Vagina (tissue), 2 donors: ENCODE measurements at places on chromosomes 3 and 15. TPM values are rescaled to one million over a fixed set of nuclear protein-coding genes. Genes with fewer than 3 reads are reported as not detected.

The CYP1A1 gene
- total RNA-seq = 1.5 TPM

The ZNF662 gene
- 6.6 TPM for total RNA-seq

The SPG21 gene
- total RNA-seq = 62.6 TPM

DNA sequence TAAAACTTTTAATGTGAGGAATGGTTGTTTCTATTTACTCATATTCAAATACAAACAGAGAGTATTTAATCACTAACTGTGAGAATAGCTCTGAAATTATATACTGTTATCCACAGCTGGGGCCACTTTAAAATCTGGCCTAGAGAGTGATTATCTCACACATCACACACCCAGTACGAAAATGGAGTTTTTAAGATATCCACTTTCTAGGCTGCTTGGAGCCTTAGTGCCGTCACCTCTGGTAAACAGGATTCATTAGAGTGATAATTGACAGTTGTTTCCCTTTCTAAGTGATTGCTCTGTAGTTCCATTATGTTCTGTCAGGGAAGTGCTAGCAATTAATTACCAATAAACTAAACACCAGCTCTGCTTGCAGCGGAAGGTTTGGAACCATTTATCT, 942.4 kb downstream of the FHIT start:
- no peaks in the 10 kb centered on the region for H3K36me3 ChIP-seq
- H3K4me1 ChIP-seq = no peaks in the 10 kb centered on the region
- no peaks in the 10 kb centered on the region for H3K27me3 ChIP-seq
- DNase-seq = no peak
- no peak overlapping the region for H3K27ac ChIP-seq

The EPHA6 gene
- 1.2 TPM for total RNA-seq

The ROPN1 gene
- total RNA-seq = not detected

DNA sequence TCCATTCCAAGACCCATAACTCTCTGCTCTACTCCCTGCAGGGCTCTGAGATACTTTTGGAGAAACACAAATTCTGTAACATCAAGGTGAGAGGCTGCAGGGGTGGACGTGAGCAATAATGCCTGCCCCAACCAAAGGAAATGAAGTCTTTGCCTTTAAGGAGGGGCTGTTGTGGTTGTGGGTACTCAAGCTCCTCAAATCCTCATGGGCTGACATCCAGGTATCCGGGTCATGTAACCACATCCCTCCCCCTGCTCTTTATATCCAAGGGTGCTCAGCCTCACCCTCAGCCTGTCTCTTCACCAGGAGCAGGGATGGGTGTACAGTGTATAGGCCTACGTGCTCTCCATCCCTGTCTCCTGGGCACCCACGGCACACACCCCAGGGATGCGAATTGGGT, 32.3 kb downstream of the NOX5 start:
- no peak for DNase-seq
- no peaks in the 10 kb centered on the region for H3K4me1 ChIP-seq
- no peaks in the 10 kb centered on the region for H3K27me3 ChIP-seq

- no peak overlapping the region for H3K27ac ChIP-seq
- no peak overlapping the region for H3K4me3 ChIP-seq
- no peak for DNase-seq
- H3K4me1 ChIP-seq = peaks cover 14% of the 10 kb centered on the region
- no peaks in the 10 kb centered on the region for H3K36me3 ChIP-seq
These were observed 42.6 kb downstream of the SLCO2A1 start for GRCh38 chr3:133987136-133987535.

- no peak overlapping the region for H3K27ac ChIP-seq
- H3K4me3 ChIP-seq = no peak overlapping the region
- peak; percentile 79 for DNase-seq
- H3K27me3 ChIP-seq = no peaks in the 10 kb centered on the region
These were observed 35.7 kb upstream of the PRR20G start for GRCh38 chr3:127323581-127323980.

DNA sequence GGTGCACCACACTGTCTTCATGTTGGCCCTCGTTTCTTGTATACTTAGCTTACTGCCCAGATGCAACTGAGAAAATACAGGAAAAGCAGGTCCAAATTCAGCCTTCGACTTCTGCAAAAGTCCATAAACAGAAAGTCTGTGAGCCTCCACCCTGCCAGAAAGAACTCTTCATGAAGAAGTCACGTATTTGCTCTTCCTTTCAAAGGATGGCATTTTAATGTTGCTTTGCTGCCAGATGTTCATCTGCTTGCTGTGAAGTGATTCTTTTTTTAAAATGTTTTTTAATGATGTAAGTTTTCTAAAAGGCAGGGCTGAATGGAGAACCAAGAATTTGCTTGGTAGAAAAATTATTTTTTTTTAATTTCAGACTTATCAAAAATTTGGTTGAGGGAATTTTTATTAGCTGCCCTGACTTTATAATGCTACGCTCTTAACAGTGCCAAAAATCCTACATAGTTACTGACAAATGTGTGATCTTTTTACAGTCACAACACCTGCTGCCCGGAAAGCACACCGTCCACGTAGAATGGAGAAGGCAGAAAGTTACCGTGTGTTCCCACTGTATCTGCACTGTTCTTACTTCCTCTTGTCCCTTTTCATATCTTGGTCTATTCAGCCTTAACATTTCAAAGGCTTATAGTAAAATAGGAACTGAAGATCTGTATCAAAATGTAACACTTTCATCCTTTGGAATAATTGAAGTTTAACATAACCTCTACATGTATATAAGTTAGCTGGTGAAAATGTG, 136.3 kb downstream of the LRRC28 start:
- H3K27me3 ChIP-seq = no peaks in the 10 kb centered on the region
- H3K27ac ChIP-seq = no peak overlapping the region
- peaks cover 12% of the 10 kb centered on the region for H3K4me1 ChIP-seq
- no peak for DNase-seq

DNA sequence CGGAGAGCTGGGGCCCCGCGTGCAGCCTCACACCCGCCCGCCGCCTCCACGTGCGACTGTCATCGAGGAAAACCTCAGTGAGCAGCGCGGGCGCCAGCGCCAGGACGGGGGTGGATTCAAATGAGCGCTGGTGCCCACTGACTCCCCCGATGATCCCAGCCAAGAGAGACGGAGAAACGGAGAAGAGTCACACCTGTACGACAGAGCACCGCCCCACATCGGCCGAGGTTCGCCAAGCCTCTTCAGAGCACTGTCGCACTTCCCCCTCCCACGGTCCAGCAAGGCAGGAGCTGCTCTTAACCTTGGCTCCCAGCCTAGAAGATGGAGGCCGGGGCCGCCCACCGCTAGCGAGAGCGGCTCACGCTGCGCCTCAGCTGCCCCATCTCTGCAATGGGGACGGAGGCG, 130.9 kb upstream of the IQSEC1 start:
- peaks cover 7% of the 10 kb centered on the region for H3K4me1 ChIP-seq
- no peak for DNase-seq
- H3K27me3 ChIP-seq = no peaks in the 10 kb centered on the region
- no peak overlapping the region for H3K27ac ChIP-seq
- H3K4me3 ChIP-seq = no peak overlapping the region

The PLD1 gene
- 35.6 TPM for total RNA-seq

DNA sequence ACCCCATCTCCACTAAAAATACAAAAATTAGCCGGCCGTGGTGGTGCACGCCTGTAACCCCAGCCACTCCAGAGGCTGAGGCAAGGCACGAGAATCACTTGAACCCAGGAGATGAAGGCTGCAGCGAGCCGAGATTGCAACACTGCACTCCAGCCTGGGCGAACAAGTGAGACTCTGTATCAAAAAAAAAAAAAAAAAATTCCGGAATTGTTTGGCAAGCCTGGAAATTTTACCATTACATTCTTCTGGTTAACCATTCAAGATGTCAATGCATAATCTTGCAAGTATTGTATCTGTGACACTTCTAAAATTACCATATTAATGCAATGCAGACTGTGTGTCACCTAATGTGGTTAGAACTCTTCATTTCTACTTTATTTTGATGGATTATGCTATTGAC, 67.0 kb downstream of the CSNK1G1 start:
- no peak for DNase-seq
- no peak overlapping the region for H3K4me3 ChIP-seq
- no peak overlapping the region for H3K27ac ChIP-seq
- no peaks in the 10 kb centered on the region for H3K27me3 ChIP-seq
- no peaks in the 10 kb centered on the region for H3K36me3 ChIP-seq

The ZNF501 gene
- 2.7 TPM for total RNA-seq

The ITIH1 gene
- total RNA-seq = 0.98 TPM

- H3K36me3 ChIP-seq = no peaks in the 10 kb centered on the region
- no peak for DNase-seq
- no peaks in the 10 kb centered on the region for H3K27me3 ChIP-seq
- no peaks in the 10 kb centered on the region for H3K4me1 ChIP-seq
- H3K4me3 ChIP-seq = no peak overlapping the region
These were observed 123.7 kb downstream of the SMAD6 start for GRCh38 chr15:66825731-66826130.

The KLHL40 gene
- total RNA-seq = not detected

DNA sequence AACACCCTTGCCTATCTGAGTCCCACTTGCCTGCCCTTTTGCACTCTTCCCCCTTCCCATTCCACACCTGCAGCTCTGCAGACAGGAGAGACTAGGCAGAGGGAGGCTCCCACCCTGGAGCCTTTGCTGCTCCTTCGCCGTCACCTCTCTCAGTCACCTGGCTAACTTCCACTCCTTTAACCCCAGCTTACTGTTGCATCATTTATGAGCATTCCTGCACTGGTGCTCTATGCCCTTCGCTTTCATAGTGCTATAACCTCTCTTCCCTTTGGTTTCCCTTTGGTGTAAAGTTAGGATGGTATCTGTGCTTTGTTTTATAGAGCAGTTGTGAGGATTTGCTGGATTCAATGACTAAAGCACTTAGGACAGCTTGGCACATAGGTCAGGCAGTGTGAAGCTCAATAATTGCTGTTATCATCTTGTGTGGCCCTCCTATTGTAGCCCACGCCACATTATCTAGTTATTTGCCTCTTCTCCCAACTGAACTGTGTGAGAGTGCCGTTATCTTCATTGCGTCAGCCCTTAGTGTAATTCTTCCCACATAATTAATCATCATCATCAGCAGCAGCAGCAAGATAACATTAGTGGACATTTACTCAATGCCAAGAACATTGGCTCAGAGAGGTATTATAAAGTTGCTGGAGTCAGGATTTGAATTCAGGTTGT, 253.9 kb downstream of the CACNA2D3 start:
- no peaks in the 10 kb centered on the region for H3K36me3 ChIP-seq
- no peaks in the 10 kb centered on the region for H3K27me3 ChIP-seq
- H3K4me1 ChIP-seq = no peaks in the 10 kb centered on the region
- no peak for DNase-seq
- H3K4me3 ChIP-seq = no peak overlapping the region

The BCHE gene
- 2.9 TPM for total RNA-seq

The C3orf80 gene
- total RNA-seq = not detected

DNA sequence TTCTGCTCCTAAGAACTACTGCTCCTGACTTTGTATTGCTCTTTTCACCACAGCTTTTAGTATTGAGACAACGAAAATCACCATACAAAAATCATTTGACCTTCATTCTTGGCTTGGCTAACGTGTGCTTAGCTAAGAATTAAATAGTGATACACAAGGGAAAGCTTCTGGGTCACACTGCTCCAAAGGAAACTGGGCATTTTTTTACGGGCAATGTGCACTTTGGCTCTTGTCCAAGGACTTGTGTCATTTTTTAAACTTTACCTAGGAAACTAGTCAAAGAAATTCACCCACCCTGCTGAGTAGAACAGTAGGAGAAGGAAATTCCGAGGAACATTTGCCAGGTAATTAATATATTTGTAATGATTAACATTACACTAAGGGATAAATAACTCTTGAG, 19.8 kb downstream of the WDR72 start:
- H3K27ac ChIP-seq = no peak overlapping the region
- H3K27me3 ChIP-seq = no peaks in the 10 kb centered on the region
- H3K4me3 ChIP-seq = no peak overlapping the region
- H3K36me3 ChIP-seq = no peaks in the 10 kb centered on the region

The CCR8 gene
- total RNA-seq = not detected

The ASB14 gene
- total RNA-seq = not detected

The WDR93 gene
- not detected for total RNA-seq

- peaks cover 25% of the 10 kb centered on the region for H3K4me1 ChIP-seq
- H3K36me3 ChIP-seq = no peaks in the 10 kb centered on the region
- H3K27me3 ChIP-seq = no peaks in the 10 kb centered on the region
- no peak overlapping the region for H3K27ac ChIP-seq
- no peak overlapping the region for H3K4me3 ChIP-seq
- DNase-seq = no peak
These were observed 17.2 kb downstream of the ZNF710 start for GRCh38 chr15:90018216-90018831.

DNA sequence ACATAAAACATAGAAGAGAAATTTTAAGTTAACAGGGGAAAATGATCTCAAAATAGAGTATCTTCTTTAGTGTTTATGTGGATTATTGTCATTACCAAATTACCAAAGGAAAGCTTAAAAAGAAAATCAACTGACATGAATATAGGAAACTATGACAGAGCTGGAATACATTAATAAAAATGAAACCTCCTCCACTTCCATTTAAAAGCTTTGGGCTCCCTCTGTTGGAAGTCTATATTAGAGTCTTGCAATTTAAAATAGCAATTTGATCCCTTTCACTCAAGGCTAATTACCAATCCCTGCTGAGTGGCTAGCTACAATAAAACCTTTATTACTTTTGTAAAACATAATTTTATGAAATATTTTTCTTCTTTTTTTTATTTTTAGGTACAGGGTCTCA, 61.4 kb upstream of the IMPG2 start:
- DNase-seq = no peak
- H3K36me3 ChIP-seq = no peaks in the 10 kb centered on the region
- H3K27ac ChIP-seq = no peak overlapping the region
- no peak overlapping the region for H3K4me3 ChIP-seq

GRCh38 chr3:40961104-40961857, 238.0 kb upstream of the CTNNB1 start:
- no peak overlapping the region for H3K4me3 ChIP-seq
- H3K4me1 ChIP-seq = no peaks in the 10 kb centered on the region
- no peaks in the 10 kb centered on the region for H3K36me3 ChIP-seq
- no peaks in the 10 kb centered on the region for H3K27me3 ChIP-seq

DNA sequence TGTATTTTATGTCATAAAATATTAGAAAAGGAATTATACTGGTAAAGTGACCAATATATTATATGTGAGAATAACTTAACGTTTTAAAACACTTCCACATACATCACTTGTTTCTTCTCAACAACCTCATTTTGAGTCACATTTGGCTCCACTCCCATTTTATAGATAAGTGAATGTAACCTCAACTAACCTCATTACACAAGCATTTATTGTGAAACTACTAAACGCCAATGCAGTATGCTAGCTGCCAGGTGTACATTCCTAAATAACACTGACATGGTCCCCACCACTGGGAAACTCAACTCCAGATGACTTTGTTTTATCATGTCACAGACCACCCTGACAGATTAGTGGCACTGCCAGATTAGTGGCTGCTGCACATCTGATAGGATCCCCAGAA, 249.7 kb upstream of the CNTN4 start:
- H3K4me1 ChIP-seq = no peaks in the 10 kb centered on the region
- H3K36me3 ChIP-seq = no peaks in the 10 kb centered on the region
- no peak for DNase-seq
- no peak overlapping the region for H3K4me3 ChIP-seq
- H3K27ac ChIP-seq = no peak overlapping the region
- no peaks in the 10 kb centered on the region for H3K27me3 ChIP-seq
